ENCODE measurements at places on chromosomes 3 and 15. TPM values are rescaled to one million over a fixed set of nuclear protein-coding genes. Genes with fewer than 3 reads are reported as not detected.

DNA sequence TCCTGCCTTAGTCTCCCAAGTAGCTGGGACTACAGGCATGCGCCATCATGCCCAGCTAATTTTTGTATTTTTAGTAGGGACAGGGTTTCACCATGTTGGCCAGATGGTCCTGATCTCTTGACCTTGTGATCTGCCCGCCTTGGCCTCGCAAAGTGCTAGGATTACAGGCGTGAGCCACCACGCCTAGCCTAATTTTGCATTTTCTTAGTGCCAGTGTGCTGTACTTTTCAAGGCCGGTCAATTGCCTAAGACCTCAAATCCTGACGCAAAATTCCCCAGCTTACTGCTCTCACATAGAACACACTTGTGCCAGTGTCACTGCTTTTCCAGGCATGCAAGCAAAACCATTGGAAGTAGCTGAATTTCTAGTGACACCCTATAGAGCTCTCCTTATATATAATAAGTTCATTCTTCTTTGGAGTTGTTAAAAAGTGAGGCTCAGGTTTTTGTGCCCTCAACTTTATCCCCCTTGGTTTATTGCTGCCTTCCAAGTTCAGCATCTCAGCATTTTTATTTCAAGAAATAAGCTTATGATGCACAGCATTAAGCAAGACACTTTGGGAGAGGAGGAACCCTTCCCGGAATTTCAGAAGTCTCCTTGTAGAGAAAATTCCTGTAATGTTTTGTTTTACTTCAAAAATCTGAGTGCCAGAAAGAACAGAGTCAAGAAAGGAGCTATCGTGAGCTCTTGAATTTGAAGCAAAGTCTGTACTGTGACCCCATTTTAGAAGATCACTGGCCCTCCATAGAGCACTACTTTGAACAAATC, 93.2 kb downstream of the FILIP1L start:
- no peaks in the 10 kb centered on the region for H3K4me1 ChIP-seq
- no peaks in the 10 kb centered on the region for H3K27me3 ChIP-seq
- peak; percentile 24 for DNase-seq
- H3K4me3 ChIP-seq = no peak overlapping the region
- no peaks in the 10 kb centered on the region for H3K36me3 ChIP-seq
- H3K27ac ChIP-seq = peak overlapping the region; percentile 35

DNA sequence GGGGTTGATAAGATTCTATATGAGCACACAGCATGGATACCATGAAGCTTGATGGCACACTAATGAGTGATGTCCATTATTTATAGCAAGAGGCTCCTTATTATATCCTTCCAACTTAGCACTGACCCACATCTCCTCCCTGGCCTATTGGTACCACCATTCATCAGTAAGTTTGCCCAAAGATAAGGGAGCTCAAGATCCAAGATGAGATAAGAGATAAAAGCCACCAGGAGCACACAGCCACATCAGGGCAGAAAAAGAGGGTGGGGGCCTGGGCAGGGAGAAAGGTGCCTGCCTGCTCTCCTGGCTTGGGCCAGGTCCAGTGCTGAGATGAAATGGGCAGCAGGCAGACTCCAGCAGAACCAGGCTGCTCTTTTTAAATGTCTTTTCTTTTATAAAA, 4.4 kb upstream of the PPP1R14D start:
- H3K27ac ChIP-seq = no peak overlapping the region
- no peaks in the 10 kb centered on the region for H3K36me3 ChIP-seq
- H3K4me1 ChIP-seq = no peaks in the 10 kb centered on the region
- H3K27me3 ChIP-seq = no peaks in the 10 kb centered on the region

GRCh38 chr3:53938645-53939044, 47.0 kb upstream of the SELENOK start:
- H3K36me3 ChIP-seq = no peaks in the 10 kb centered on the region
- H3K27me3 ChIP-seq = no peaks in the 10 kb centered on the region
- H3K27ac ChIP-seq = no peak overlapping the region
- peaks cover 11% of the 10 kb centered on the region for H3K4me1 ChIP-seq
- DNase-seq = no peak

GRCh38 chr3:66401675-66402491, 98.9 kb downstream of the LRIG1 start:
- H3K27me3 ChIP-seq = no peaks in the 10 kb centered on the region
- no peaks in the 10 kb centered on the region for H3K4me1 ChIP-seq
- H3K4me3 ChIP-seq = no peak overlapping the region
- H3K27ac ChIP-seq = no peak overlapping the region
- DNase-seq = peak; percentile 66

GRCh38 chr3:53114412-53115074, 15.7 kb downstream of the RFT1 start:
- H3K27ac ChIP-seq = peak overlapping the region; percentile 64
- H3K27me3 ChIP-seq = no peaks in the 10 kb centered on the region
- H3K4me1 ChIP-seq = no peaks in the 10 kb centered on the region
- no peak for DNase-seq

- H3K27me3 ChIP-seq = no peaks in the 10 kb centered on the region
- no peak overlapping the region for H3K4me3 ChIP-seq
- no peak overlapping the region for H3K27ac ChIP-seq
- H3K4me1 ChIP-seq = no peaks in the 10 kb centered on the region
- no peak for DNase-seq
- H3K36me3 ChIP-seq = no peaks in the 10 kb centered on the region
These were observed 40.7 kb upstream of the MB21D2 start for GRCh38 chr3:192958219-192958872.

DNA sequence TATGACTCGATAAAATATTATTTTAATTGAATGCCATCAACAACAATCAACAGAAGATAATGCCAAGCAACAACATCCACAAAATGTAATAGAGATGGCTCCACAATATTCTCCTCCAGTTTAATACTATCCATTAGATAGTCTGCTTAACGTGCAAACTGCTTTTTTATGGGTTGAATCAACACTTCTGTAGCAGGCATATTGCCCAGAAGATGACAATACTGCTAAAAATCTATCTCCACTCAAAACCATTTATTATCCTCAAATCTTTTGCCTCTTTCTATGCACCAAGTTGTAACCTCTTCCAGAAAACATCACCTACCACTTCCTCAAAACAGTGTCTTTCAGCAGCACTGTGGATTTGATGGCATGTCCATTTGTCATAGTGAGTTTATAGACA, 295.7 kb upstream of the LMCD1 start:
- no peak for DNase-seq
- no peak overlapping the region for H3K4me3 ChIP-seq
- no peaks in the 10 kb centered on the region for H3K36me3 ChIP-seq
- H3K27ac ChIP-seq = no peak overlapping the region

- H3K4me1 ChIP-seq = no peaks in the 10 kb centered on the region
- H3K36me3 ChIP-seq = no peaks in the 10 kb centered on the region
- no peak for DNase-seq
- H3K27me3 ChIP-seq = no peaks in the 10 kb centered on the region
These were observed 238.5 kb downstream of the WDR72 start for GRCh38 chr15:53520996-53521395.

- H3K27me3 ChIP-seq = peaks cover 4% of the 10 kb centered on the region
- peak; percentile 73 for DNase-seq
- peaks cover 6% of the 10 kb centered on the region for H3K4me1 ChIP-seq
- H3K4me3 ChIP-seq = no peak overlapping the region
- H3K36me3 ChIP-seq = no peaks in the 10 kb centered on the region
- H3K27ac ChIP-seq = peak overlapping the region; percentile 85
These were observed 58.8 kb downstream of the AMOTL2 start for GRCh38 chr3:134315286-134316106.

DNA sequence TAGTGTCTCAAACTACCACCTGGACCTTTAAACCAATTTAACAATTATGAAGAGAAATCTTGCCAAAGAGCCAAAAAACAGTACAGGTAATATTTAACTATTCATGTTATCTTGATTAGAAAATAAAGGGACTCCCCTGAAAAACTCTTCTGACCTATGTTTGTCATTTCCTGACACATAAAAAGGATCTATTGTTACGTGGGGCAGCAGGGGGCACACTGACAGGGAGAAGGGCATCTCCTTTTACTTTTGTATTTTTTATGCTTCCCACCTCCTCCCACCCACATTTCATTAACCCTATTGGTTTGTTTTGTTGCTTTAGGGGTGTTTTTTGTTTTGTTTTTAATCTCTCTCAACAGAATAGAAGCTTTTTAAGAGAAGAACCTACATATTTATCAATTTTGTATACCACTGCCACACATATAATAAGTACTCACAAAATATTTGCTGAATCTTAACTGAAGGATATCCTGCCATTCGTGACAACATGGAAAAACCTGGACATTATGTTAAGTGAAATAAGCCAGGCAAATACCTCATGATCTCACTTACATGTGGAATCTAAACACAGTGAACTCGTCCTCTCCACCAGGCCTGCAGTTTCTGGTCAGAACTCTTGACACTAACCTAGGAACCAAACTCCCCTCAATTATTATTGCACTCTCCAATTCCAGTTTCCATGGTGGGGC, 17.7 kb downstream of the STAG1 start:
- DNase-seq = no peak
- peaks cover 78% of the 10 kb centered on the region for H3K4me1 ChIP-seq

DNA sequence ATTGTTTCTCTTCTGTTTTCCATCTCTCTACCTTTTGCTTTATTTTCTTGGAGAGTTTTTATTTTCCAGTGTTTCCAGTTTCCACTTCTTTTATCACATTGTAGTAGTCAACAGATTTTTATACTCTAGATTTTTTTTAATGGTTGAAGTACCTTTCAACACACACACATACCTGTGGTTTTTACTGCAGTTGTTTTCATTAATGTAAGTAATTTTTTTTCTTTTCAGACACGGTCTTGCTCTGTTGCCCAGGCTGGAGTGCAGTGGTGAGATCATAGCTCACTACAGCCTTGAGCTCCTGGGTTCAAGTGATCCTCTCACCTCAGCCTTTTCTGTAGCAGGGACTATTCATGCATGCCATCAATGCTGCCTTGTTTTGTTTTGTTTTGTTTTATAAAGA, 472.5 kb upstream of the SGO1 start:
- no peaks in the 10 kb centered on the region for H3K36me3 ChIP-seq
- no peak overlapping the region for H3K27ac ChIP-seq
- DNase-seq = no peak
- H3K4me3 ChIP-seq = no peak overlapping the region
- H3K27me3 ChIP-seq = no peaks in the 10 kb centered on the region

- DNase-seq = no peak
- no peaks in the 10 kb centered on the region for H3K4me1 ChIP-seq
- H3K36me3 ChIP-seq = peaks cover 66% of the 10 kb centered on the region
- H3K27ac ChIP-seq = no peak overlapping the region
- no peaks in the 10 kb centered on the region for H3K27me3 ChIP-seq
- H3K4me3 ChIP-seq = no peak overlapping the region
These were observed 16.8 kb downstream of the AP4E1 start for GRCh38 chr15:50925281-50925680.

- H3K27me3 ChIP-seq = peaks cover 19% of the 10 kb centered on the region
- peaks cover 29% of the 10 kb centered on the region for H3K36me3 ChIP-seq
- H3K27ac ChIP-seq = no peak within 1 kb of the TSS
- peak; percentile 64 for DNase-seq
- peaks cover 19% of the 10 kb centered on the region for H3K4me1 ChIP-seq
These were observed at the start of gene CPNE9 for GRCh38 chr3:9703736-9704346. CPNE9 (plus strand) TSS chr3:9703833; CDS start chr3:9703997, 164 bp downstream.

- H3K4me3 ChIP-seq = no peak overlapping the region
- DNase-seq = no peak
- no peak overlapping the region for H3K27ac ChIP-seq
- no peaks in the 10 kb centered on the region for H3K4me1 ChIP-seq
These were observed 32.3 kb upstream of the DUT start for GRCh38 chr15:48298914-48299313.

DNA sequence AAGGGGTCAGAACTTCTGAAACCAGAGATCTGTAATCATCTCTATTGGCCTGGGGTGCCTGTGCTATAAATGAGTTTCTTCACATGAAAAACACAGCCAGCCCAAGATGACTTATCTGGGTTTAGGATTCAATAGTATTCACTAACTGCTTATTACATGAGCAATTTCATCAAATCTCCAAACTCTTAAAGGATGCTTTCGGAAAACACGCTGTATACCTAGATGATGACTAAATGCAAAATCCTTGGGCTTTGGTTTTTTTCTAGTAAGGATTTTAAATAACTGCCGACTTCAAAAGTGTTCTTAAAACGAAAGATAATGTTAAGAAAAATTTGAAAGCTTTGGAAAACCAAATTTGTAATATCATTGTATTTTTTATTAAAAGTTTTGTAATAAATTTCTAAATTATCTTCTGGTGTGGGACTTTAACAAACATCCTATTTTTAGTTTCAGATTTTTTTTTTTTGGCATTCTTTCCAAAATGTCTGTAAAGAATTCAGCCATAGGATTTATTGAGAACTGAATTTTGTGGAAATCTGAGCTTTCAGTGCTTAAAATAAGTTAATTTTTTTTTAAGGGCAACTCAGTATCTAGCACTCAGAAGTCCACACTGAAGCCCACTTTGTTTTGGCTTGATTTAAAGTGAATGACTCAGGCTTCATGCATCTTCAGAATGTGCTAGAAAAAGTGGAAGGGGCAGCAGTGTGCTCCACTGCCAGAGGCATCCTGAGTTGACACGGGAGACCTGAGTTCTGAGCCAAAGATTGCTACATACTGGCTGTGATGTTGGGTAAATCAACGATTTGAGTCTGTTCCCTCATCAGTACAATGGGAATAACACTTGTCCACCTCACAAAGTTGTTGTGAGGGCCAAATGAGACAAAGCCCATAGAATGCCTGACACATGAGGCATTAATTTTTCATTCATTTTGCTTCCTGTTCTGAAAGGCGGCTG, 18.7 kb downstream of the TMEM43 start:
- H3K27me3 ChIP-seq = no peaks in the 10 kb centered on the region
- DNase-seq = no peak
- peaks cover 30% of the 10 kb centered on the region for H3K4me1 ChIP-seq

DNA sequence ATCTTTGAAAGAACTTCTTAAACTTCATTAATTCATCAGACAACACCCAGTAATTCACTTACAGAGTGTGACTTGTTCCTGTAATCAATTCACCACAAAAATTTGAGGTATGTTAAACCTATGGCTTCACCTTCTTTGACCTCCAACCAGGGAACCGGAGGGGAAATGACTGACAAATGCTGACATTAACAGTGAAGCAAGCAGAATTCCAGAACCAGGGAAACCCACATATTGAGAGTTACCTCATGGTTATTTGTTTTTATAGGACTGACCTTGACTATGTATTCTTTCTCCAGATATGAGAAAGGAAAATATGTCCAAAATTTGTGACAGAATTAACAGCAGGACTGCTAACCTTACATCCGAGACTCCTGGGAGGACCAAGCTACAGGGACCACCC, 2.7 kb downstream of the P3H2 start:
- peak overlapping the region; percentile 32 for H3K27ac ChIP-seq
- DNase-seq = no peak
- no peaks in the 10 kb centered on the region for H3K36me3 ChIP-seq
- peaks cover 61% of the 10 kb centered on the region for H3K27me3 ChIP-seq

- peaks cover 20% of the 10 kb centered on the region for H3K27me3 ChIP-seq
- DNase-seq = peak; percentile 69
These were observed 3.8 kb downstream of the VEPH1 start for GRCh38 chr3:157499342-157499963.

Gene SSUH2
- 4.5 TPM for total RNA-seq

Gene GPR156
- 0.41 TPM for total RNA-seq

Gene GOLGA8S
- 0.09 TPM for total RNA-seq

Gene RTP1
- total RNA-seq = not detected

Gene CP
- total RNA-seq = 54.5 TPM

Gene AADACL2
- not detected for total RNA-seq

Gene FBXW12
- not detected for total RNA-seq

Gene TGM4
- not detected for total RNA-seq

Gene LSAMP
- total RNA-seq = 1.4 TPM

Gene WNT5A
- 12.9 TPM for total RNA-seq

Gene PLSCR2
- total RNA-seq = not detected

Measured in spleen (tissue), 13 donors.